ENCODE measurements at places on chromosomes 5 and 9.
A peak's percentile ranks its signal among the peaks of the same experiment; 100 is the strongest.

GRCh38 chr5:102529031-102529430 lies 30.2 kb upstream of the SLCO6A1 start:
- no peak for DNase-seq

DNA sequence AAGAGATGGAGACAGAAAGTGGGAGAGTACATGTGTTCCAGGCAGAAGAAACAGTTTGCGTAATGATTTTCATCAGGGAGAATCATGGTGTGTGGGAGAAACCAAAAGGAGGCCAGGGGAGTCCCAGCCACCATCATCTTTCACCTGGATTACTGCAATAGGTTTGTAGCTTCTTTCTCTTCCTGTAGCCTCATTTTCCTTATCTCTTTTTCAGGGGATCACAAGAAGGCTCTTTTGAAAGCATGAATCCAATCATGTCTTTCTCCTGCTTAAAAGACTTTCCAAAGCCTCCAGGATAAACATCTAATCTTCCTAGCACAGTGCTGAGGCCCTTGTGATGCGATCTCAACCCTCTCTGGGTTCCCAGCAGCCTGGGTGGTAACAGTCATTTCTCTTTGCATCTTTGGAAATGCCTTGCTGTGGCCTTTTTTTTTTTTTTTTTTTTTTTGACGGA lies 10.3 kb upstream of the GPBP1 start:
- DNase-seq: no peak

- DNase-seq: no peak
These were observed 125.4 kb upstream of the SPDL1 start for GRCh38 chr5:169458221-169458620.

DNA sequence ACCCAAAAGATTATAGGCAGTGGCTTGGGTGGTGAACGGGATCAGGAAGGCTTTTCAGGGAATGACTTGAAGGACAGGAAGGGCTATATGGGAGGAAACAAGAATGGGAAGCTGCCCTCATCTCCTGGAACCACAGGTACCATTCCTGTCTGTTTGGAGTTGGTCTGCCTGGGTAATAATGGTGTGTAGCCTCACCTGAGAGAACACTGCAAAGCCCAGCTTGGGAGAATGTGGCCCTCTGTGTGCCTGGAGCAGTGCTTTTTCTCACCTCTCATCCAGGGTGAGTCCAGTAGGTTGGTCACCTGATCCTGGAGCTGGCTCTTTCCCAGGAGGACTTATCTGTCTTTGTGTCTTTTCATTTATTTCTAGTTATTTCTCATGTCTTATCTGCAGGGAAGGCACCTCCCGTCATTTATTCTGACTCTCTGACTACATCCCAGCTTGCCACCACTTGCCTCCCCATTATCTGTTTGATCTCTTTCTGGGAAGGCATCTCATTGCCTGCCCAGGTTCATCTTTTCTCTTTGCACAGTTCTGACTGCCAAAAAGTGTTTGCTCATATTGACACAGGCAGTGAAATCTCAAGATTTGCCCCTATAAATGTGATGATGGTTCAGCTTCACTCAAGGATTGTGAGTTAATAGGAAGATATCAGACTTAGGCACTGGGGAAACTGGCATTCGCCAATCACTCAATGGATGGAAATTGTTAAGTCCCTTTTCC lies 22.5 kb upstream of the OR2S2 start:
- no peak for DNase-seq

DNA sequence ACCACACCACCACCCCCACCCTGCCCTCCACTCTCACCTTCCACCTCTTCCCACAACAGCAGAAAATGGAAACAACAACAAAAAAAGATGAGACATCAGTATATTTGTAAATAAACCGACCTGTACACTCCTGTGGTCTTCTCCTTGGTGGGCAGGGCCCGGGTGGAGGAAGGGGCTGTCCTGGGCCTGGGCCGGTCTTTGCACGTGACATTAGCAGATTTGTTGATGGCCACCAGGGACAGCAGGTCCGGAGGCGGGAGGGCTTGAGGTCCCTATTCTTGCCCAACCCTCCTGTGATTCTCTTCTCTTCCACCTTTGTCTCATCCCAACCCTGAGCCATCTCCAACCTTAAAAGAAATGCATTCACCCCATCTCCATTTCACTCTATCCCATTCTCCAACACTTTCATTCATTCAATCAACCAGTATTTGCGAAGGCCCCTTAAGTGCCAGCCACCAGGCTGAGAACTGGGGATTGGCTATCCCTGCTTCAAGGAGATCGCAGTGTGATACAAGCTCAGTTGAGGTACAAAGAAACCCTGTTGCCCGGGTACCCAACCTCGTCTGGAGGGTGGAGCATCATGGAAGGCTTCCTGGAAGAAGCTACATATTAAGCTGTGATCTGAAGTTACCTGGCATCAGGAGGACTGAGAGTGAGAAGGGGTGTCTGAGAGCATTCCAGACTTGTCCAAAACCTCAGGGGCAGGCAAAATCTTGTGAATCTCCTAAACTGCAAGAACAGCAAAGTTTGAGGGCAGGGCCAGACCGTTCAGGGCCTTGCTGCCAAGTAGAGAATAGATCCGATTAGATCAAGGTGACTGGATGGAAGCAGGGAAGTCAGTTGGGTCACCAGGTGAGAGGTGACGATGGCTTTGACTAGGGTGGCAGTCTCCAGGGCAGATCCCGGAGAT lies 87.4 kb downstream of the LMX1B start:
- no peak for DNase-seq

DNA sequence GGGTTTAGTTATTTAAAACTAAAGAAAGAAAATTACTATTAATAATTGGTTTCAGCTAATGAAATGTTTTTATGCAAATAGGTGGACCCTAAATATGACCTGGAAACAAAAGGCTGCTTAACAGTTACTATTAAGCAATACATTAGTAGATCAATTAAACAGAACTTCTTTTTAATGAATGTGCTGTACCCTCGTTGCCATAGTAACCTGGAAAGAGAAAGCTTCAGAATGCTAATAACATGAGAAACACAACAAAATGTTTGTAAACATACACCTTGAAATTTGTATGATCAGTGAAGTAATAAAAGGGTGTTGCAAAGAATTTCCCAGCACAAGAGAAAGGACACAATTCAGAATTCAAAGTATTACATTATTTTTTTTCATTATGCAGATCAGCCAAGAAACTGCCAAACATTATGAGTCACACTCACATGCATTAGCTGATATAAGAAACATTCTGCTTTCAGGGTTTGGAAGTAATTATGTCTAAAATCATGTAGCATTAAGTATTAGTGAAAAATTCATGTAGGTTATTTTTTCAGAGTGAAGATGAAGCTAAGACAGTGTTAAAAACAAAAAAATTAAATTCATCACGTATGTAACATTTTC lies 348.3 kb downstream of the ISL1 start:
- DNase-seq: no peak

DNA sequence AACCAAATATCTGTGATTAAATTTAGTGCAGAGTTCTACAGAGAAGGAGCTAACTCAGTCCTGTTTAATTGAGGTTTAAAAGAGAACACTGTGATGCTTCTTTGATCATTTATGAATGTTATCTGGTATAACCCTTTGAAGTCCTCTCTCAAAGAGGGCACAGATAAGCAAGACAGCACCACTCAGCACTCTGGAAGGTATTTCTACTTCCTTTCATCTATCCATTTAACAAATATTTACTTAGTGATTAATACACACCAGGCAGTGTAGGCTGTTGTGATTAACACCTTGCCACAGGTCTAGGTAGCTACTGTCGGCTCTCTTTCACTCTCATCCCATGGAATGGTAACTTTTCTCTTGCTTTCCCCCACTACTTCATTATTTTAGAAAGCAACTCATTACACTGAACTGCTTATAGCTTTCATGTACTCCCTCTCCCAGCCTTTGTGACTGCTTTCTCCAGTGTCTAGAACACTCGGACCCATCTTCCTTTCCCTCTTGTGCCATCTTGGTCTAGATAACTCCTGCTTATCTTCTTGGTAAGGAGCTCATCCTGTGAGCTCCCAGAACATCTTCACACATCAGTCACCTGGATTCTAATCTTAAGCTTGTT lies 54.7 kb downstream of the GLDC start:
- DNase-seq: no peak

GRCh38 chr5:134435560-134435959 lies 23.9 kb upstream of the CDKN2AIPNL start:
- no peak for DNase-seq

DNA sequence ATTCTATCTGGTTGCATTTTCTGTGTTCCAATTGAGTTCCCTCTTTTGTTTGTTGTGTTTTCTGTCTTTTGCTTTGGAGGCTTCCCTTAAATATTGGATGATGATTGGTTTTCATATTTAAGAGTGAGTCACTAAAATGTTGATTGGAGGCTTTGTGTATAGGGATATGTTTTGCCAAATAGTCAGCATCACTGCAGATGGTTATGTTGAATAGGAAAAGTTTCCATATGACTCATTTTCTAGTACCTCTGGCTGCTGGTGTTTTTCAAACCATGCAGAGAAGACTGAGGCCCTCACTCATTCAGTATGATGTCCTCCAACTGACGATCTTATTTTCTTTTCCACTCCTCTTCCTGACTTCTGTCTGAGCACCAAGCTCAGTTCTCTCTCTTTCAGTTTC lies 1290.0 kb downstream of the EFNA5 start:
- no peak for DNase-seq

GRCh38 chr9:12771891-12772290 lies 2.9 kb upstream of the LURAP1L start:
- no peak for DNase-seq

DNA sequence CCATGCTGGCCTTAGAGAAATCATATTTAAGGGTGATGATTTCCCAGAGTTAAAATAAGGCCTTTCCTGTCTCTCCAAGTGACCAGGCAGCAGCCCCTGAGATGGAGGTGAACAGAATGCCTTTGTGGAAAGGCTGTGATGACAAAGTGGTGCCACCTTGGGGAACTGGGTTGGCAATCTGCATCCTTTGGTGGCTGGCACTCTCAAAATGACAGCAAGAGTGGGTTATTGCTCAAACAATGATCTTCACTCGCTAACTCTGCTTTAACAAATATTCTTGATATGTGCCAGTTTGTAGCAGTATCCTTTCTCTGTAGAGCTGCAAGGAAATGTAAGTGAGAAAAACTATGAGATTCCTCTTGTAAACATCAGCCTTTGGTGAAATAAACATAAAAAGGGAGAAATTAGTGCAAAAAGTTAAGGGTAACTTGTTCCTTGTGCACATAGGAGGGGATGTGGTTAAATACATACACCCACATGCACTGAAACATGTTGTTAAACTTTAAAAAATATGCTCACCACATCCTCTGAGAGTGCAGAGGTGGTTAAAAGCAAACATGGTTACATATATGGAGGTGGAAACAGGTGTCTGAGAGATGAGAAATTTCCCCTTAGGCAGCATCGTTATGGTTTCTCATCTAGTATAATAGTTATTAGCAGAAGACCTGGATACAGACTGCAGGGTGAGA lies 373.4 kb upstream of the CTNND2 start:
- no peak for DNase-seq

- DNase-seq: no peak
These were observed 35.6 kb downstream of the NIM1K start for GRCh38 chr5:43227655-43228054.

GRCh38 chr5:2181149-2181548 lies 298.4 kb upstream of the IRX4 start:
- DNase-seq: peak; percentile 39

DNA sequence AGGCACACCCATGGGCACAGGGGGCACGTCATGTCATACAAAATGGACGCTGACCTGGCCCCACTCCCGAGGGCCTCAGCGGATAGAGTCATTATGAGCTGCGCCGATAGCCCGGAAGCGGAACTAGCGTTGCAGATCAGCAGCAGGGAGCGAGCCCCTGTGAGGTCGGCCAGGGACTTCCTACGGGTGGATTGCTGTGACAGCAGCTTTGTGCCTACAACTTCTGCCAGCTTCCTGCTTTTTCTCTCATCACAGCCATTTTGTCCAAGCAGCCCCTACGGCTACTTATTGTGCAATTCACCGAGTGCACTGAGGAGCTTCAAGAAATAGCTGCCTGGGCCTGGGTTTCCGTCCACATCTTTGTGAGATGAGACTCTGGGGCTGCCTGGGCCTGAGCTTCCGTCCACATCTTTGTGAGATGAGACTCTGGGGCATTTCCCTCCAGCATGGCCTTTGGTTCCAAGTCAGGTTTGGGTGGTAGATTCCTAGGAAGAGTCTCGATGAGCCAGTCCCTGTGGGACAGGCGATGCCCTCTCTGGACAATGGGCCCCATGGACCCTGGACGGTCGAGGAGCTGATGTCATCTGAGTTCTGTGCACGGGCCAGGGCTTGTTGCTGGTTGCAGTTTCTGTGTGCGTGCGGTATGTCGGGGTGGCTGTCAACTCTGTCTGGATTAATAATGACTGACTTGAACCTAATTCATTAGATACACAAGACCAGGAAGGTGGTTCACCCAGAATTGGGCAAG lies 67.0 kb upstream of the GNE start:
- DNase-seq: no peak

GRCh38 chr5:67337751-67338150 lies 141.2 kb upstream of the CD180 start:
- DNase-seq: no peak

DNA sequence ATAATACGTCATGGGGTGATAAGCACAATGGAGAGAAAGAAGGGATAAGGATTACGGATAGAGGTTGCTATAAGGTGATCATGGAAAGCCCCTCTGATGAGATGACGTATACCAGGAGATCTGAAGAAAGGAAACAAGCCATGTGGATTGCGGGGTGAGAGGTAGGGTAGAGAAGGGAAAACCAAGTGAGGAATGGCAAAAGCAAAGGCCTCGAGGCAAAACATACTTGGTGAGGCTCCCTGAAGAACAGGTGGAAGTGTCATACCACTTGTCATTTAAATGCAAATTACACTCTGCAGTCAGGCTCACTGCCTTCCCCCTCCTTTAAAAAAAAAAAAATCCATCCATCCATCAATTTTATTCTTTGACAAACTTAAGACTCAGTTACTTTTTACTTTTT lies 420.8 kb downstream of the RAB3C start:
- DNase-seq: no peak

DNA sequence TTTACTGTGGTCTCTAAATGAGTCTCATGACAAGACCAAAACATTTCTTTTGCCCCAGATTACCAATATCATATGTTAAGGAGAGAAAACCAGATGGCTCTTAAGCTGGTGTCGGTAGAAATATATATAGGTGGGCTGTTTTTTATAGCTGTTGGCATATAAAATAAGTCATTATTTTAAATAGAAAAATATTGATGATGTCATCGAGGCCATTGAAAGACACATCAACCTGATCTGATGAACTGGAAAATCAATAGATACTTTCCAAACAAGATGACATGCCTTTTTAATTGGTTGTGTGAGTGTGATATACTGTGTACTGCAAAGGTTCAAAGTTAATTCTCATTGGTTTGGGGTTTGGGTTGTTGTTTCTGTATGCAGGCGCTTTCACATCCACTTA lies 617.3 kb downstream of the CCDC171 start:
- DNase-seq: no peak
